ENCODE measurements at places on chromosomes 2 and 18. TPM values are rescaled to one million over a fixed set of nuclear protein-coding genes. Genes with fewer than 3 reads are reported as not detected.

SESTD1 gene
- total RNA-seq = 21.8 TPM

RNMT gene
- total RNA-seq = 22.8 TPM

CASP10 gene
- 79.8 TPM for total RNA-seq

SULT1C4 gene
- total RNA-seq = 27.0 TPM

GALR1 gene
- not detected for total RNA-seq

CYS1 gene
- total RNA-seq = not detected

NPHP1 gene
- 9.9 TPM for total RNA-seq

FLACC1 gene
- total RNA-seq = under 0.01 TPM

MAB21L4 gene
- not detected for total RNA-seq

TMEM163 gene
- 1.9 TPM for total RNA-seq

CD8B2 gene
- total RNA-seq = not detected

KIAA2012 gene
- total RNA-seq = not detected

UGT1A4 gene
- not detected for total RNA-seq

RGPD3 gene
- total RNA-seq = 0.32 TPM

GALNT3 gene
- 0.32 TPM for total RNA-seq

IL36A gene
- total RNA-seq = not detected

DNAJC5G gene
- not detected for total RNA-seq

METTL4 gene
- total RNA-seq = 11.2 TPM

NPAS2 gene
- total RNA-seq = 6.8 TPM

C1GALT1C1L gene
- total RNA-seq = 0.97 TPM

SPP2 gene
- total RNA-seq = not detected

HES6 gene
- 8.8 TPM for total RNA-seq

ANKRD30B gene
- not detected for total RNA-seq

PSMA8 gene
- total RNA-seq = not detected

Measured in epithelial cell of umbilical artery (primary cell).